ENCODE measurements at places on chromosomes 2 and 18.

GRCh38 chr2:238939074-238939473 is 91.2 kb downstream of the TWIST2 start:
- no peaks in the 10 kb centered on the region for H3K36me3 ChIP-seq
- no peak for DNase-seq
- H3K4me3 ChIP-seq = no peak overlapping the region
- no peaks in the 10 kb centered on the region for H3K27me3 ChIP-seq
- no peaks in the 10 kb centered on the region for H3K4me1 ChIP-seq
- H3K27ac ChIP-seq = no peak overlapping the region

- H3K4me3 ChIP-seq = no peak overlapping the region
- no peaks in the 10 kb centered on the region for H3K4me1 ChIP-seq
- H3K27me3 ChIP-seq = no peaks in the 10 kb centered on the region
- H3K27ac ChIP-seq = no peak overlapping the region
- no peak for DNase-seq
These were observed 333.3 kb downstream of the SLC8A1 start for GRCh38 chr2:40118622-40119021.

DNA sequence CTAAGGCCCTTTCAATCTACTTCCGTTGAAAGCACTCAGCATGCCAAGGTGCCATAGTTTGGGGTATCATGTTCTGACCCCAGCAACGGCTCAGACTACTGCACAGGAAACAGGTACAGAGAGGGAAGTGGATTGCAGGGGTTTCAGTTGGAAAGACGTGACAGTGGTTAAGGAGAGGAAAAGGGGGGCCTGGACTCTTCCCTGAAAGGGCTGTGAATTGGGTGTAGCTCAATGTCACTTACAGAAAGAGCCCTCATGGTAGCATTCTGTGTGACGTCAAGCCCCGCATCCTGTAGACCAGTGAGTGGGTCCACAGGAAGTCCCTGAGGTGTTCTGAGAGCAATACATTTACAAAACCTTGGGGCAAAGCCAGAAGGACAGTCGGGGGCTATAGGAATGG is 121.5 kb upstream of the GYPC start:
- DNase-seq = no peak
- H3K4me1 ChIP-seq = no peaks in the 10 kb centered on the region
- H3K27me3 ChIP-seq = no peaks in the 10 kb centered on the region
- H3K4me3 ChIP-seq = no peak overlapping the region
- no peaks in the 10 kb centered on the region for H3K36me3 ChIP-seq
- no peak overlapping the region for H3K27ac ChIP-seq

DNA sequence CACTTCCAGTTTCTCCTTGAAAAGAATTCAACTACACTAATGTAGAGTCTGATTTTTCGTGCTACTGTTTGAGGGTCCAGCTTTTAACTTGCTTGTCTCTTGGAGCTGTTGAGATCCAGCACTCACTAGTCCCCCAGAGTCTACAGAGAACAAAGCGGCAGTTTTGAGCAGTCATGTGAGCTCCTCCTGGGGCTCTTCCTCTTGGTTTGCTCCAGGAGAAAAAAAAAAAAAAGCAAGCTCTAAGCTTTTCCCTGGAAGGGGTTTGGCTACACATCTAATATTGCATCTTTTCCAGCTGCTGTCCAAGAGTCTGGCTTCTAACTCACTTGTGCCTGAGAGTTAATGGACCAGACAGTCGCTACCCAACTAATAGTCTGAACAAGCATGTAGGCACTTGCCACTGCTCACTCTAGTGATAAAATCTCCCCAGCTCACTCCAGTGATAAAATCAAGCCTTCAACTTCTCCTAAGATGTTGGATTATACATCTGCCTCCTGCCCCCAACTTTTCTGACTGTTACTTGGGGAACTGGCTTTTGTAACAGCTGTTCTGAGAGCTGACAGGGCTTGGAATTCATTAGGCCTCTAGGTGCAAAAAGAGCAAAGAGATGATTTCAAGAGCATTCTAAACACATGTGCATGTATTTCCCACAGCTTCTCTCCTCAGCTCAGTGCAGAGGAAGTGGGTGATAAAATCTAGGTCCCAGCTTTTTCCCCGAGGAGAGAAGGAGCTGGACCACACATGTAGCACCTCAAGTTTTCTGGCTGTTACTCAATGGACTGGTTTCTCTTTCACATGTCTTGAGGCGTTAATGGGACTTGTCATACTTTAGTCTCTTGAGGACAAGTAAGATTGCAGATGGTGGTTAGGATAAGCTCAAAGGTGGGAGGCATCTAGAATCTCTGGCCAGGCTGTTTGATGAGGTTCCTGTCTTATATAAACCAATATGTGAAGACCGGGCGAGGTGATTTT is 750.5 kb downstream of the LRP1B start:
- H3K4me3 ChIP-seq = no peak overlapping the region
- no peaks in the 10 kb centered on the region for H3K27me3 ChIP-seq
- H3K27ac ChIP-seq = no peak overlapping the region
- H3K4me1 ChIP-seq = no peaks in the 10 kb centered on the region
- H3K36me3 ChIP-seq = no peaks in the 10 kb centered on the region

DNA sequence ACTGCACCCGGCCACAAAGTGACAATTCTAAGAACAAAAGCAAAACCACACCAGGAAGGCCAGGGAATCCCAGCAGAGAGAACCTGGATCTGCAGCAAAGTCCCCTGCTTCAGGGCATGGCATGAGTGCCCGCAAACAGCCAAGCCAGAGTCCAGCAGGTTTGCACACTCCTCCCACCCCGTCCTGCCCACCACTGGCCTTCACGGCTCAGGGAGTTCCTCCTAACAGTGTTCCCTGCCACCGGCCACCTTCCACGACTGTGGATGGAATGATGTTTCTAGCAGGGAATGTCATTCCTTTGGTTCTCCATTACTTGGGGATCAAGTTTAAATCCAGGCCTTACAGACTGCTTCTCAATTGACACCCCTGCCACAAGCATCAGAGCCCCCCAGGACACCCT is 42.0 kb upstream of the B3GNT7 start:
- no peak for DNase-seq
- no peaks in the 10 kb centered on the region for H3K4me1 ChIP-seq
- H3K4me3 ChIP-seq = no peak overlapping the region
- no peaks in the 10 kb centered on the region for H3K27me3 ChIP-seq

DNA sequence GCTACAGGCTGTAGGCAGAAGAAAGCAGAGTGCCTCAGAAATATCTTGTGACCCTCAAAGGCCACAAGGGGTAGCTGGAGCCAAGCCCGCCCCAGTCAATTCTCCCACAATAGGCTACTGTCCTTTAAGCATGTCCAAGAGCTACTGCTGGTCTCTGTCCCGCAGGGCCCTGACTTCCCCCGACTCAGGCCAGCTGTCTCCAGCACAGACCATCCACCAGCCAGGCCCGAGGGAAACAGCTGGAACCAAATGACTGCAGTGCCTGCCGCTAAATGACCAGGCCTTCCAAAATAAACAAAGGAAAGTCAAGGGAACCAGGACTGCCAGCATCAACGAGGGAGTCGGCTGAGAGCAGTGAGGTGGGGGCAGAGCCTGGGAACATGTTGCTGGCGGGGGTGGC is 36.7 kb downstream of the MCFD2 start:
- H3K27me3 ChIP-seq = no peaks in the 10 kb centered on the region
- no peaks in the 10 kb centered on the region for H3K36me3 ChIP-seq
- no peak overlapping the region for H3K27ac ChIP-seq
- no peak for DNase-seq
- H3K4me1 ChIP-seq = no peaks in the 10 kb centered on the region

DNA sequence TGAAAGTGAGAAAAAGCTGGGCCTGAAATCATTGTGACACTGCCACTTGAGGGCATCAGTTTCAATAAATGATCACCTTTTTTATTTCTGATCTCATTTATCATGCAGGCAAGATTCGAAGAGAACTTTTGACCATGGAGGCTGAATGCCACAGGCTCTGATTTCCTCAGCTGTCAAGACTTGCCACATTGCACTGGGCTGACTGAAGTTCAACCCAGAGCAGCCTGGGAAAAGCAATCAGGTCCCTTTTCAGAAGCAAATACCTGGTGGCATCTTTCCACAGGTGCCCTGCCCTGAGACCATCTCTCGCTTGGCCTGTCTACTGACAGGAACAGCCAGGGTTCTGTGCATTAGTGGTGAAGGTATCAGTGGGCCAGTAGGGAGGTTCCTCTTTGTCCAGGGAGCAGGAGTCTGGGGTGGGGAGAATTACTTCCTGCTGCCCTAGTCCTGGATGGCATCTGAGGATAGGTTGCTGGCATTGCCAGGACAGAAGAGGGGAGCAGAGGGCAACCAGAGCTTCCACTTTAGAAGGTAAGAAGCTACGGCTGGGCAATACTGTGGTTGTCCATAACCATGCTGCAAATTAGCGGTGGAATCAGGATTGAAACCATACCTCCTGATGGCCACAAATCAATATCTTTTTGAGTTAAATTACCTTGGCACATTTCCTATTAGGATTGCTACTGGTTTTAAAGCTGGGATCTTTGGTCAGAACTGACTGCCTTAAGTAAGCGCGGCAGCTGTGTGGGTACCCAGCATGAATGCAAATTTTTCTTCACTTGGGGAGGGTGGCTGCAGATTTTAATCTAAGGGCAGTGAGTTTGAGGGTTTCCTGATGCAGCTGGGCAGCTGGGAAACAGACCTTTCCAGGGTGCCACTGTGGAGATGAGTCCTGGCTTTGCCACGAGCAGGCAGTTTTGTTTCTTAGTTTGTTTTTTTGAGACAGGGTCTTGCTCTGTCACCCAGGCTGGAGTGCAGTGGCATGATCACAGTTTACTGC is 394.5 kb downstream of the ALK start:
- H3K27ac ChIP-seq = no peak overlapping the region
- no peak for DNase-seq
- no peak overlapping the region for H3K4me3 ChIP-seq
- H3K4me1 ChIP-seq = no peaks in the 10 kb centered on the region
- H3K36me3 ChIP-seq = no peaks in the 10 kb centered on the region

- no peak overlapping the region for H3K4me3 ChIP-seq
- H3K4me1 ChIP-seq = peaks cover 10% of the 10 kb centered on the region
- no peaks in the 10 kb centered on the region for H3K36me3 ChIP-seq
- no peaks in the 10 kb centered on the region for H3K27me3 ChIP-seq
These were observed 326.8 kb downstream of the SETBP1 start for GRCh38 chr18:45007531-45007930.

DNA sequence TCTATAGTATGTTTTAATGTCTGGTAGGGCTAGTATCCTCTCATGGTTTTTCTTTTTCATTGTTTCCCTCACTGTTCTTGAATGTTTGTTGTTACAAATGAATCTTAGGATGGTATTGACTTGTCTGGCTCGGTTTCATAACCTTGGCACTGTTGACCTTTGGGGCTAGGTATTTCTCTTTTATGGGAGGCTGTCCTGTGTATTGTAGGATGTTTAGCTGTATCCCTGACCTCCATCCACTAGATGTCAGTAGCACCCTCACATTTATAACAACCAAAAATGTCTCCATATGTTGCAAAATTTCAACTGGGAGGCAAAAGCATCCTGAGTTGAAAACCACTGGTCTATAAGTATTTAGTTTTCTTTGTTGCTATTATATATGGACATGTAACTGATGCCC is 7.0 kb upstream of the AOX1 start:
- no peak overlapping the region for H3K27ac ChIP-seq
- DNase-seq = no peak
- no peaks in the 10 kb centered on the region for H3K4me1 ChIP-seq
- H3K4me3 ChIP-seq = no peak overlapping the region
- no peaks in the 10 kb centered on the region for H3K27me3 ChIP-seq

GRCh38 chr2:104673225-104673624 is 180.7 kb upstream of the POU3F3 start:
- DNase-seq = no peak
- H3K4me1 ChIP-seq = no peaks in the 10 kb centered on the region
- no peaks in the 10 kb centered on the region for H3K36me3 ChIP-seq
- no peak overlapping the region for H3K27ac ChIP-seq
- H3K4me3 ChIP-seq = no peak overlapping the region

DNA sequence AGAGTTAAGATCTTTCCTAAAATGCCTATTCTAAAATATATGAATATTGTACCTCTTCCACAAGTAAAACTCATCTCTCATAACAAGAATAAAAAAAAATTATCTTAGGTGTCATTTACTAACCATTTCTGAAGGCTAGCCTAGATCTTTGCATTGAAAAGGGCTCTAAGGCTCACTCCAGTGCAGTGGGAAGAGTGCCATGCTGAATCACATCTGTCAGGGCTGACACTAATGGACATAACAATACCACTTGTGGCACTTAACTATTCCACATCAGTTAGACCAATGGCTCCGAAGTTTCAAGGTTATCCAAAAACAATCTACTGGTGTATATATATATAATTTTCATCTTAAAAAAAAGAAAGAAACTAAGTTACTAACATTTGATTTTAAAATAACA is 130.2 kb downstream of the EXOC6B start:
- no peaks in the 10 kb centered on the region for H3K4me1 ChIP-seq
- no peak overlapping the region for H3K27ac ChIP-seq
- no peaks in the 10 kb centered on the region for H3K36me3 ChIP-seq
- no peaks in the 10 kb centered on the region for H3K27me3 ChIP-seq
- no peak overlapping the region for H3K4me3 ChIP-seq

- H3K4me3 ChIP-seq = no peak overlapping the region
- H3K36me3 ChIP-seq = no peaks in the 10 kb centered on the region
- H3K27ac ChIP-seq = no peak overlapping the region
- peaks cover 10% of the 10 kb centered on the region for H3K4me1 ChIP-seq
- peaks cover 3% of the 10 kb centered on the region for H3K27me3 ChIP-seq
These were observed 483.4 kb downstream of the RNF144A start for GRCh38 chr2:7400628-7401027.

GRCh38 chr2:183088061-183088460 is 9.5 kb downstream of the DUSP19 start:
- no peaks in the 10 kb centered on the region for H3K27me3 ChIP-seq
- no peak overlapping the region for H3K4me3 ChIP-seq
- no peaks in the 10 kb centered on the region for H3K36me3 ChIP-seq
- no peaks in the 10 kb centered on the region for H3K4me1 ChIP-seq
- no peak for DNase-seq

GRCh38 chr2:181904022-181904632 is 12.6 kb downstream of the ITPRID2 start:
- no peak overlapping the region for H3K27ac ChIP-seq
- no peaks in the 10 kb centered on the region for H3K27me3 ChIP-seq
- no peak overlapping the region for H3K4me3 ChIP-seq
- DNase-seq = peak; percentile 5
- peaks cover 5% of the 10 kb centered on the region for H3K4me1 ChIP-seq

DNA sequence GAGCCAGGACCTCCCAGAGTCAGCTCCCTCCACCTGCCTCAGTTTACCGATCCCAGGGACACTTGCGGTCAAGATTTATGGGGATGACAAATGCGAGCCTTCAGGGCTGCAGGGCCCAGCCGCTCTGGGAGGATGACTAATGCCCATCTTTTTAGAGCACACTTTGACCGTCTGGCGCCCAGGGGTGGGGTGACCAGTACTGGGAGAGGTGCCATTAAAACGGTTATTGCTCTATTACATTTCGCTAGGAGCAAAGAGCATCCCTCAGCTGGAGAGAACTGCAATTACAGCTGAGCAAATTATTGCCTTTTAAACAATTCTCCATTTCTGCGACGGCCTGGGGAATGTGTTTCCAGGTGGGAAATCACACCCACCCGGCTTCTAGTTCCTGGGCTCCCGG is 42.6 kb upstream of the HPCAL1 start:
- no peaks in the 10 kb centered on the region for H3K36me3 ChIP-seq
- DNase-seq = no peak
- H3K27ac ChIP-seq = no peak overlapping the region
- H3K27me3 ChIP-seq = no peaks in the 10 kb centered on the region
- H3K4me1 ChIP-seq = no peaks in the 10 kb centered on the region
